Stimulated activated CD4-positive, alpha-beta T cell treated with anti-CD3 and anti-CD28 coated beads, Interleukin-1b, Interleukin-23, amount 100 ng/mL, for 1 hour (primary cell): ENCODE measurements at places on chromosomes 3 and 15.
A peak's percentile ranks its signal among the peaks of the same experiment; 100 is the strongest.

DNA sequence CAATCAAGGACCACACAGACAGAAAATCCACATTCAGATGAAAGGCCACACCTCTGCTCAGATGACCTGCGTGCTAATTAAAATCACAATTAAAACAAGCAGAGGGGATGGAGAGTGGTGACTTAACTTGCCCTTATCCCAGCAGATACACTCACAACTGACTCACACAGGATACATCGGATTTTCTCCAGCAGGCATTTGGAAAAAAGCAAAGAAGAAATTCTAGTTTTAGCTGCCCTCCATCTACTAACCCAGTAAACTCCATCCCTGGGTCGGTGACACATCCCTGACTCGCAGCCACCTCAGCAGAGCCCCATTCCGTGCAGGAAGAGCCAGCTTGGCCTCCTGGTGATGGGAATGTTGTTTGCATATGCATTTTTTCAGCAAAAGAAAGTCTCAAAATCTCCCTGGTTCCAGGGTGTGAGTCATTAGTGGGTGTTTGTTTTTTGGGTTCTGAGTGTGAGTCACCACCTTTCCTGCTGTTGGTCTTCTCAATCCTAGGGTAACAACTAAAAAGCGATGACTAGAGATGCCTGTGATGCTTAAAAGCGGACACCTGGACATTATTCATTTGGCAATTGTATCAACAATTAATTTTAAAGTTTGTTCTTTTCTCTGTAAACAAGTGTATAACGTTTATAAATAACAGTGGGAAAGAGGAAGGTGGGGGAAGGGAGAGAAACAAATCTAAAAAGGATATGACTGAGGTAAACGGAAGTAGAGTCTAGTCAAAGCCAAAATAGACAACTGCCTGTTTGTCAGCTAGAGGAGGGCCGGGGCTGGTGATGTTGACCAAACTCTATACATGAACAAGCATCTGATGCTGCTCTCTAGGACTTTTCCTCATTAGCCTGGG lies 49.8 kb upstream of the SLC4A7 start:
- DNase-seq: no peak

- DNase-seq: no peak
These were observed 7.4 kb downstream of the SLC38A3 start for GRCh38 chr3:50212502-50212901.

DNA sequence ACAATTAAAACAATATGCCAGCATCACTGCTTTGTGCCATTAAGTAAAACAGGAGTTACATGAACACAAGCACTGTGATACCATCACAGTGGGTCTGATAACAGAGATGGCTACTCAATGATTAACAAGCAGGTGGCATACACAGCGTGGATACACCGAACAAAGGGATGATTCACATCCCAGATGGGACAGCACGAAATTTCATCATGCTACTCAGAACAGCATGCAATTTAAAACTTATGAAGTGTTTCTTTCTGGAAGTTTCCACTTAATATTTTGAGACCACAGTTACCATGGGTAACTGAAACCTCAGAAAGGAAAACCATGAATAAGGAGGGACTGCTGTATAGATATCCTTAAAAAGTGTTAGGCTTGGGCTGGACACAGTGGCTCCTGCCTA lies 44.5 kb downstream of the SLC24A1 start:
- DNase-seq: no peak

DNA sequence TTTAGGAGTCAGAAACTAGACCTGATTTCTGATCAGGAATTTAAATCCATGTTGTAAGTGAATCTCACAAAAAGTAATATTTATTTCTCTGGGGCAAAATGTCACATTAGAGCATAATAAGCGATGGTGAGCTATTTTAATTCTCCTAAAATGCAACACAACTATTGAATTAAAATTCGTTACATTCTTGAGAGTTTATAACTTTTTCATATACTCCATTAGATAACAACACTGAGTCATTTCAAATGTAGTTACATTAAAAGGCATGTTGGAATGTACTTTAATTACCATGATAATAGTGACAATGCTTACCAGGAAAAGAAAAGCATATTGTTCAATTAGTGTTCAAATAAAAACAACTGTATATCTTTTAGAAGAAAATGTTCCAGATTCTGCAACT lies 116.9 kb downstream of the CADM2 start:
- DNase-seq: no peak

- no peak for DNase-seq
These were observed 31.3 kb downstream of the SNRK start for GRCh38 chr3:43317461-43318316.

GRCh38 chr3:50003216-50003615 lies 63.3 kb downstream of the RBM6 start:
- no peak for DNase-seq

- DNase-seq: no peak
These were observed 26.7 kb downstream of the SNX33 start for GRCh38 chr15:75674366-75674765.

GRCh38 chr15:75043509-75044257 lies 20.3 kb downstream of the PPCDC start:
- no peak for DNase-seq

GRCh38 chr3:98246142-98246541 lies 17.9 kb upstream of the OR5H6 start:
- DNase-seq: no peak

GRCh38 chr3:101262393-101263240 lies 57.8 kb downstream of the IMPG2 start:
- no peak for DNase-seq

- no peak for DNase-seq
These were observed 149.4 kb downstream of the FRMD5 start for GRCh38 chr15:44045661-44046060.

- DNase-seq: no peak
These were observed 23.3 kb upstream of the C15orf39 start for GRCh38 chr15:75178171-75178937.

GRCh38 chr3:119598410-119599098 lies 869 bp downstream of the PLA1A start:
- DNase-seq: no peak

- no peak for DNase-seq
These were observed 84.2 kb upstream of the PDZRN3 start for GRCh38 chr3:73708956-73709355.

- no peak for DNase-seq
These were observed 12.8 kb downstream of the VILL start for GRCh38 chr3:38003371-38003816.

DNA sequence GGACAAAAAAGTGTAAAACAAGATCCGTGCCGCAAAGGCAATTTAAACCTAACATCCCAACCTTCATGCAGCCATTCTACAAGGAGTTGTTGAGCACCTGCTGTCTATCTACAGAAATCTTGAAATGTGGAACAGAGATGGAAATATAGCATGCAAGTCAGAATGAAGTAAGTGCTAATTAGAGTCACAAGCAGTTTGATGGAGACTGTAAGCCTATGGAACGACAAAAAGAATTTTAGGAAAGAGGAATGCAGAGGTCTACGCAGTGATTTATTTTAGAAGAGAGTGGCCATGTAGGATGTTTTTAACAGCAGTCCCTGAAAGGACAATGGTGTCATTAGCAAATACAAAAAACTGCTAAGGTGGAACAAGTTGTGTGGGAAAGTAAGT lies 851 bp upstream of the DCBLD2 start:
- no peak for DNase-seq

- no peak for DNase-seq
These were observed 1.1 kb downstream of the NFKBIZ start for GRCh38 chr3:101850246-101851051.

- DNase-seq: no peak
These were observed 45.6 kb upstream of the PAQR5 start for GRCh38 chr15:69253156-69253555.

GRCh38 chr3:9201266-9201665 lies 48.2 kb downstream of the SRGAP3 start:
- no peak for DNase-seq

DNA sequence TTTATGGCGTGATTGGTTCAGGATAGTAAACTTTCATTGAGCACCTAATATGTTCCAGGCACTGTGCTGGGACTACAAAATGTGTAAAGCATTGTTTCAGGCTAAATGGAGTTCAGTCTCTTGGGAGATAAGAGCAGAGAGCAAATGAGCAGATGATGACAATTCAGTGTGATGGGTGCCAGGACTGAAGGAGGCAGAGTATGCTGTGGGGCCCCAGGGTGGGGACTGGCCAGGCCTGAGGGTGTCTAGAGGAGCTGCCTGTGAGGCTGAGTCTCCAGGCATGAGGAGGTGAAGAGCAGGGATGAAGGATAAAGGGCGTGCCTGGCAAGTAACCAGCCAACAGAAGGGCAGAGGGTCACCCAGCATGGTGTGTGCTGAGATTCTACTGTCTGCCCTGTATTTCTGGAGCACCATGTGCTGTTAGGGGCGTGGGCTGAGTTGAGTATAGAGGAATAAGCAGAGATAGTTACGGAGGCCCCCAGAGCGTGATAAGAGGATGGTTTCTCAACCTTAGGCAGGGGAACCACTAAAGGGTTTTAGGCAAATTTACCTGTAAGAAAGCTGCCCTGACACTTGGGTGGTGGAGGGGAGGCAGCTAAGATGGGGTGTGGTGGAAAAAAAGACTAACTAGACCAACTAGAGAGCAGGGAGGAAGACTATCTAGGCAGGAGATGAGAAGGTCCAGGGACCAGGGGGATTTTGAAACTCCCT lies 38.5 kb downstream of the EPHB1 start:
- no peak for DNase-seq

- DNase-seq: no peak
These were observed 112.4 kb upstream of the TLE3 start for GRCh38 chr15:70210076-70210475.

DNA sequence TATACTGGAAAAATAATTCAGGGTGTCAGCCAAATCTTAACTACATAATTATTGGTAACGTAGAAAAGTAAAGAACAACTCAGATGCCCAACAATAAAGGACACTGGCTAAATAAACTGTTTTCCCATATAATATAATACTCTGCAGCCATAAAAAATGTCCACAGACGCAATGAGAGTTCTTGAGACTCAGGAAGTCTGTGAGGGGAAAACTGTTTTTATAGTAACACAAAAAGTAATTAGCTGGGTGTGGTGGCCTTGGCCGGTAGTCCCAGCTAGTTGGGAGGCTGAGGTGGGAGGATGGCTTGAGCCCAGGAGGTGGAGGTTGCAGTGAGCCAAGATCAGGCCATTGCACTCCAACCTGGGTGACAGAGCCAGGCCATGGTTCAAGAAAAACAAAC lies 5.5 kb upstream of the UBR1 start:
- no peak for DNase-seq

DNA sequence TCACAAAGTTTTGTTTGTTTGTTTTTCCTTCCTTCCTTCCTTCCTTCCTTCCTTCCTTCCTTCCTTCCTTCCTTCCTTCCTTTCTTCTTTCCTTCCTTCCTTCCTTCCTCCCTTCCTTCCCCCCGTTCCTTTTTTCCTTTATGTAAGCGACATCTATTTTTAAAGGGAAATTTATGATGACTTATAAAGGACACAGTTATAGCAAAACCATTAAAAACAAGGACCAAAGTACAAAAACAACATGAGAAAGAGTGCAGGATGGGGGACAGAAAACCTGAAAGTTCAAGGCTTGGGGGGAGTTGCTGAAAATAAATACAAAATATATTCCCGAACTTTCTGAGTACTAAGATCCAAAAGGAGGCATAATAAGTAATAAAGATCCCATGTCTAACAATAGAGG lies 1.8 kb downstream of the ADGRG7 start:
- DNase-seq: no peak

GRCh38 chr3:53008932-53009331 lies 36.9 kb downstream of the SFMBT1 start:
- no peak for DNase-seq

DNA sequence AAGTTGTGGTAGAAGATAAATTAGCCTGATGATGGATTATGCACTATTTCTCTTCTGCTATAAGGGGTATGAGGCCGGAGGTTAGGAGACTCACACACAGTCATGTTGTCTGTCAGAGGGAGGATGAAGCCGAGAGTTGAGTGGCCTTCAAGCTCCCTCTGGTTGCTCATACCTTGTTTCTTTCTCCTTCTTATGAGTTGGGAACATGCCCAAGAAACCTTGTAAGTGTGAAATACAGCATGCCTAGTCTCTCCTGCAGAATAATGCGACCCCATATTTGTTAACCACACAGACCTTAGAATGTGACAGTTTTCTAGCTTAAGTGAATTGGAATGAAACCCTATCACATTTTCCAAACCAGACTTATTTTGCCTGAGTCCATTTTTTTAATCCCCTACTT lies 366.7 kb downstream of the PTPRG start:
- no peak for DNase-seq

DNA sequence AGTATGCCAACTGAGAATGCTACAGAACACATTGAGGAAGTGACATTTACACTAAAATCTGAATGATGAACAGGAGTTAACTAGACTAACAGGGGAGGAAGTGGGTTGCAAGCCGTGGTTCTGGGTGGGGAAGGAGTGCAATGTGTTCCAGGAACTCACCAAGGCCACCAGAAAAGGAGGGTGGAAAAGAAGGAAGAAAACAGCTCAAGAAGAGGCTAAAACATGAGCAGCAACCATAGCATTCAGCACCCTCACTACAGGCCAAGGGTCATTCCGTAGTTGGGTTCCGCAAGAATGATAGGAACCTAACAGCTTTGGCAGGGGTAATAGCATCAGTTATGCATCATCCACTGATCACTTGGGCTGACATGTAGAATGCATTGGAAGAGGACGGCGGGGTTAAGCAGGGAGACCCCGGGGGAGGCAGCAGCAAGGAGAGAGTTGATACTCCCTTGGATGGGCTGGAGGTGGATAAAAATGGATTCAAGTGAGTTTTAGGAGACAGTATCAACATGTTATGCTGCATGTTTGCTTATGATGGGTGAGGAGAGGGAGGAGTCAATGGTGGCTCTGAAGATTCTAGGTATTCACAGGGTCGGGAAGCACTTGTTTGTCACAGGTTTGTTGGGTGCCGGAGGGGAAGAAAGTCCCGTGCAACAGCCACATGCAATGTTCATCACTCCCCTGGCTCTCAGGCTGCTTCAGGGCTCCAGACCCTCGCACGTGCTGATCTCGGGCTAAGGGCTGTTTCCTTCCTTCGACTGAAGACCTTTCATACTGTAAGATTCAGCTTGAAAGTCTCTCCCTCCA lies 53.2 kb downstream of the LIPC start:
- DNase-seq: no peak

DNA sequence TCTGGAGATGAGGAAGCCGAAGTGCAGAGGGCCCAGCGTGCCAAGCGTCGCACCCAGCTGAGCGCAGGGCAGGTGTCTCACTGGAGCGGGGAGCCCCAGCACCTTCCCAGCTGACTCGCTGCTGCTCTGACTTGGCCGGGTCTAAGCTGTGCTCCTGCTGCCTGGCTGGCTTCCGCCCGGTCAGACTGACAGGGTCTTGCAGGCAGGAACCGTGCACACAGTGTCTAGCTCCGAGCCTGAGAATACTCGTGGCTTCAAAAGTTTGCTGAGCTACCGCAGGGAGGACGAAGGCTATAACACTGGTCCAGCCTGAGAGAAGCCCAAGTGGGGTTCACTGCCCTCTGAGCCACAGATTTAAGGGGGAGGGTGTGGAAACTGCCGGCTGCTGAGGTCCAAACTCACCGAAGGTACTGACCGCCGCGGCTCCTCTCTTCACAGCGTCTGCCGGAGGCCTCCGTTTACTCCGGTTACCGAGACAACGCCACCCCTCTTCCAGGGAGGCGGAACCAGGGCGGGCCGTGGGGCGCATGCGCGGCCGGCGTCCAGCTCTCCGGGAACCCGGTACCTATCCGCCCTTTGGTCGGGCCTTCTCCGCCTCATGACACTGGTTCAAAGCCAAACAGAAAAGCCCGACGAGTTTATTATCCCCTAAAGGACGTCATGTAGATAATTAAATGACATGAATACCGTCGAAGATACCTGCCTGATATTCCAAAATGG lies at the start of gene CFAP44:
Gene CFAP44, minus strand, starts transcription at position 443 of the 720 bp plus-strand sequence. CDS start 7,829 bp downstream, outside the sequence.
- peak; percentile 3 for DNase-seq

- DNase-seq: no peak
These were observed 232.0 kb downstream of the KCNMB2 start for GRCh38 chr3:178768072-178768864.

GRCh38 chr3:17741621-17742101 lies 770 bp downstream of the TBC1D5 start:
- no peak for DNase-seq
